Activated CD4-positive, alpha-beta T cell treated with anti-CD3 and anti-CD28 coated beads, Interleukin-2, amount 50 U/mL, for 1 hour (primary cell): ENCODE measurements at places on chromosomes 2 and 18.

- no peak for DNase-seq
Measured at GRCh38 chr2:160479269-160479668, 14.3 kb downstream of the RBMS1 start.

DNA sequence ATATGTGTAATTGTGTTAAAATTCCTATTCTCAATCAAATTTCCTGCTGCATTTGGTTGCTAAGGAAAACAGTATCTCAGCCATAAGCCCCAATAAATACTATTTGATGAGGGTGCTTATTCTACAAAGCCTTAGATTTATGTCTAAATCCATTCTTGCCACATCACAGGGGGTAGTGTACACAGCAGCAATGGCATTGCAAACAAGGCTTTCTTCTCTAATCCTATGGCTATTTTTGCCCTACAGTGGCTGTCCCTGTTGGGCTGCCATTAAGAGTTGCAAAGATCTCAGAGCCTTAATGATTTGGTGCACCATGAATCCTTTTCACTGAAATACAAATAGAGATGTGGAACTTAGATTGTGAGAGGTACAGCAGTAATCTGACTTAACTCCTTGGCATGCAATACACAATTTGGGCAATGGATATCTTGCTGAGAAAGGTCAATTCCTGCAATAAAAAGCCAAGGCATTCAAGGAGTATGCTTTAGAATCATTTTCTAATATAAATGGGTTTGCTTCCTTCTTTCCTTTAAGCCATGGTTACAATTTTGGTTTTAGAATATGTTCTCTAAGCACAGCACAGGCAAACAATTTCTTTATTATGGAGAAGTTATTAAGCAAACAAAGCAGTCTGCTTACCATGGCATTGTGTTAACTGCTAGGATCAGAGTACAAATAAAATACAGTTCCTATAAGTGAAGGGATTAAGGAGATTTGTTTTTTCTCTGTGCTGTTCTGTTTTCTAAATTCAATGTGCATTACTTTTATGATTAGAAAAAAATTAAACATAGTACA lies 69.8 kb upstream of the CD302 start:
- DNase-seq = no peak

GRCh38 chr2:112239862-112240261 lies 15.0 kb downstream of the ZC3H8 start:
- DNase-seq = no peak

GRCh38 chr2:135208016-135208415 lies 155.9 kb downstream of the RAB3GAP1 start:
- no peak for DNase-seq

DNA sequence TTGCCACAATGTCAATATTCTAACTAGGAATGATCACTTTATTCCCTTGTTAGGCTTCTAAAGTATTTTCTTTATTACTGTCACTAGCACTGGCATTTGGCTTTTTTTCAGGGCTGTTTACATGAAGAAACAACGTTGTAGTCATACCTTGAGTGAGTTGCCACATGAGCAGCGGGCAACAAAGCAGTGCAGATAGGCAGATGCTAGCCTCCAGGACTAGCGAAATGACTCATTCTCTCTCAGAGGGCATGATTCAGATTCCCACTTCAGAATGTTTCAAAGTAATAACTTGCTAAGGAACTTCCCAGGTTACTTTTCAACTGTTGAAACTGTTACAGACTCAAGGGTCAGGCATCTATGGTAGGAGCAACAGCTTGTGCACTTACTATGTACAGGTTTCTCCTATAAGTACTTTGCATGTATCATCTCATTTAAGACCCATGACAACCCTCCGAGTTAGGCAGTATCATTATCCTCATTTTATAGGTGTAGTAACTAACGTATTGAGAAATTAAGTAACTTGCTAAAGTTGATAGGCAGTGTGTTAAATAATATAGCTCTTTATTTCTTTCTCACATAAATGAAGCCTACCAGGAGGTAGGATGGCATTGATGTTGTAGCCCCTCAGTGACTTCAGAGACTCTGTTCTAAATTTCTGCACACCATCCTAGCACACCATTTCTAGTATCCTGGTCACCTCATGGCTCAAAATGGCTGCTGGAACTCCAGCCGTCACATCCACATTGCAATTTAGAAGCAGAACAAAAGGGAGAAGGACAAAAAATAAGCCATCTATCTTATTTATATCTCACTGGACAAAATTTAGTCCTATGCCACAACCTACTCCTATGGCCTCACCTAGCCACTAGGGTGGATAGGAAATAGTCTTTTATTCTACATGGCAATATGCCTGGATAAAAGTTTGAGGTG lies 83.3 kb downstream of the ICOS start:
- no peak for DNase-seq

GRCh38 chr2:150211164-150211631 lies 276.3 kb downstream of the RND3 start:
- no peak for DNase-seq

GRCh38 chr18:36629138-36629530 lies 199.7 kb downstream of the TPGS2 start:
- DNase-seq = no peak

- no peak for DNase-seq
Measured at GRCh38 chr2:53942280-53942679, 28.5 kb downstream of the PSME4 start.

GRCh38 chr18:47244086-47244485 lies 7.4 kb downstream of the SKOR2 start:
- DNase-seq = no peak

DNA sequence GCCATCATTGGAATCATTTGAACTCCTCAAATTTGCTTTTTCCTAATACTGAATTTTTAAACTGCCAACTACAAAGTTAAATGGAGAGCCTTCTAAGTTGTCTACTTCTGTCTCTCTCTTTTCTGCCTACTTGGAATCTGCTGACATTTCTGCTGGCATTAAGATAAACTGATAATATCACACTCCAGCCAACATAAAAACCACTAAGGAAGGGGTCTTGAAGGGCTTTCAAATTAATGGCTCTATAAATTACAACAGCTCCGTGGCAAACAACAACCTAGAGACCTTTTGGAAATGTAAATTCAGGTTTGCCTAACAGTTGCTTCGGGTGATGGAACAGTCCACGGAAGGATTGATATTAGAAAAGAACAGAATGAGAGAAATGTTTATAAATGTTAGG lies 12.1 kb downstream of the ALPP start:
- no peak for DNase-seq

DNA sequence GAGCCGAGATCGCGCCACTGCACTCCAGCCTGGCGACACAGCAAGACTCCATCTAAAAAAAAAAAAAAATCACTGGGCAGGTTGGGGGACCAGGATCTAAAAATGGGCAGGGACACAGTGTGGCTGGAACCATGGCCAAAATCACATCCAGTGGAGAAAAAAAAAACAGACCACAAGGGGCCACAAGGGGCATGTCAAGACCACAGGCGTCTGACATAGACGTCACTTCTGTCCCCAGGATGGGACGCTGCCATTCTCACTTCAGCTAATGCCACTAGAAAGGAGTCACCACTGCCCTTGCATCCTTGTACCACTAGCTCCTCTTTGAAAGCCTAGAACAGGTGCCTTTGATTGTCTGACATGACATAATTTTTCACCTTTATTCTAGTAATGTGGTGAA lies 2.5 kb upstream of the POMC start:
- DNase-seq = no peak

DNA sequence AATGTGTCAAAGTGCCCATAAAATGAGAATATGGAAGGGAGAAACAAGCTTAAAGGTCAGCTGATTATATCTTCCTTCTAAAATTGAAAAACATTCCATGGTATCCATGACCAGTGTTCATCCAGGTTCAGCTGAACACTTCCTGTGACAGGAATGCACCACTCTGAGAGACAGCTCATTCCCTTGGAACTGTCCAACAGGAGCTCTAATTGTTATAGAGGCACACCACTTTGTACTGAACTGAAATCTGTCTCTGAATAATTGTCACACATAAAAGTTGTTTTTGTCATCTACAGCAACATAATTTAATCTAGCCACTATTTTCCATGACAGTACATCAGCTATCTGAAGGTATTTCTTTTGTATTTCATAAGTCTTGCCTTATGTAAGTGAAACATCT lies 195.9 kb upstream of the ZNF804A start:
- DNase-seq = no peak

DNA sequence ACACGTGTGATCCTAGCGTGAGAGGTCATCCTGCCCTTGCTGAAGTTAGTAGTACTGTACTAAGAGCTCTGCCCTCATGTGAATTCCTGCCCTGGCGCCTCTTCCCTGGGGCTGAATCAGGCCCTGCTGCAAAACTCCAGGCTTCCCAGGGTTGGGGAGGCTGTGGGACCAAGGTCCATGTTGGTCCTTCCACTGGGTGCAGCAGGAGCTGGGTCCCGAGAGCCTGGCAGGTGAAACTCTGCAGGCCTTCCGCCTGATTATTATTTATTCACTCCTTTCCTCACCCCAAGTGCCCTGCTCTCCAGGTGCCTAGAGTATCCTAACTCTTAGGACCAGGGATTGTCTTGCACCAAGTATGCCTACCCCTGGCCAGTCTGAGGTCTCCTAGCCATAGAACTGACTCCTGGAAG lies 5.3 kb upstream of the CNNM3 start:
- no peak for DNase-seq

DNA sequence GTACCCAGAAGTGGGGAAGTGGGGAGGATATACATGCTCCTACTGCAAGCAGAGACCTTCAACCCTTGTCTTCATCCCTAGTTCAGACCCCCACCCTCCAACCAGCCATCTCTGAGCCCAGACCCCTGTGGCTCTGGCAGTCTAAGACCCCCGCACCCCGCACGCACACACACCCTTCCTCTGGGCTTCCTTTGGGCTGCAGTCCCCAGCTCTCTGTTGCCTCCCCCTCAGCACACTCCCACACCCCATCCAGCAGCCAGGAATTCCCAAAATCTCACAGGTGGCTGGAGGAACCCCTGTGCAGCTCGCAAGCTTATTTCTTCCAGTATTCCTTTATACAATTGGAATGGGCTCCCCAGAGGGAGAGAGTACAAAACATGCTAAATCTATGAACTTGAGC lies 13.9 kb upstream of the GYPC start:
- no peak for DNase-seq

- no peak for DNase-seq
Measured at GRCh38 chr2:54568876-54569321, 112.8 kb downstream of the SPTBN1 start.

DNA sequence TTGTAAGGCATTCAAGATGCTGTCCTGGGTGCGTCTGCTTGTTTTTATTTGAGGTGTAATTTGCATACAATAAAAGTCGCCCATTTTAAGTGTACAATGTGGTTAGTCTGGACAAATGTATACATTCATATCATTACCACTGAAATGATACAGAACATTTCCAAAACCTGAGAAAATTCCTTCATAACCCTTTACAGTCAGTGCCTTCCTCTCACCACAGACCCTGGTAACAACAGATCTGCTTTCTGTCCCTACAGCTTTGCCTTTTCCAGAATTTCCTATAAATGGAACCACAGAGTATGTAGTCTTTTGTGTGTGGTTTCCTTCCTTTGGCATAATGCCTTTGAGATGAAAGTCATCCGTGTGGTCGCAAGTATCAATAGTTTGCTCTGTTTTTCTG lies 45.8 kb upstream of the NFU1 start:
- DNase-seq = no peak

GRCh38 chr2:146040051-146040450 lies 1520.1 kb upstream of the ZEB2 start:
- no peak for DNase-seq

DNA sequence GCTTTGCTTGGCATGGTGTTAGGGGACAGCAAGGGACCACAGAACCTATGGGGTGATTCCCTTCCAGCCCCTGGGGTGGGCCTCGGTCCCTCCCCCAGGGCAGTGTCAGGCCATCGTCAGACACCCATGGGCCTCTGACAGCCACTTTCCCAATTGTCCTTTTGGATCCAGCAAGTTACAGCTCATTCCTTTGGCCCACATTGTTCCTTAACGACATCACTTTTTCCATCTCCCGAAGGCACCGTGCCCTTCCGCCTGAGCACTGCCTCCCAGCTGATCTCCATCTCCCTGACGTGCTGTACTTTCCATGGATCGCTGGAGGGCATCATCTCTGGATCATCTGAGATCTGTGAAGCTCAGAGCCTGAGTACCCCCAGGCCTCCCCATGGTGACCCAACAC lies 10.4 kb upstream of the KCNK3 start:
- no peak for DNase-seq

- DNase-seq = no peak
Measured at GRCh38 chr2:241820625-241821384, 11.8 kb downstream of the NEU4 start.

DNA sequence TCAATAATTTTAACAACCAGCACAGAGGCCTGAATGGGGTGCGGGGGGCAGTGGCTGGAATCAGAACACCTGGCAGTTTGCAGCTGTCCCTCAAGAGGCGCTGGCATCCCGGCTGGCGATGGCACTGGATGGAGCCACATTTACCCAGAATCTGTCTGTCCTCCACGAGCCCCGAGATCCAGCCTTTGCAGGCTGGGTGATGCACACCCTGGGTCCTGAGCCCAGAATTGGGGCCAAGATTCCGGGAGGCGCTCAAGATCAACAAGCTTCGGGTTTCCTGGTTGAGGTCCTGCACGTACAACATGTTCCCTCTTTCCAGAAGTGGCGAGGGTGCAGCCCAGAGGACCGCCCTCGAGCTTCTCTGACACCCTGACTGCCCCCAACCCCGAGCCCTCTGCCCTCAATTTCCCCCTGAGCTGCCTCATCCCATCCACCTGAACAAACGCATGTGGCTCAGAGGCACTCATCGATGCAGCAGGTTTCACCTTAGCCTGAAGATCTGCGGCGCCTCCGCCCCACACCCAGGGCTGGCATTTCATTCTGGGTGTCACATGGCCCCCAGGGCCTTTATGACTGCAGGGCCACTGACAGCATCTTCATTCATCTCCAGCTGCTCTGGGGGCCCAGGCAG lies 97.5 kb downstream of the TFCP2L1 start:
- no peak for DNase-seq

DNA sequence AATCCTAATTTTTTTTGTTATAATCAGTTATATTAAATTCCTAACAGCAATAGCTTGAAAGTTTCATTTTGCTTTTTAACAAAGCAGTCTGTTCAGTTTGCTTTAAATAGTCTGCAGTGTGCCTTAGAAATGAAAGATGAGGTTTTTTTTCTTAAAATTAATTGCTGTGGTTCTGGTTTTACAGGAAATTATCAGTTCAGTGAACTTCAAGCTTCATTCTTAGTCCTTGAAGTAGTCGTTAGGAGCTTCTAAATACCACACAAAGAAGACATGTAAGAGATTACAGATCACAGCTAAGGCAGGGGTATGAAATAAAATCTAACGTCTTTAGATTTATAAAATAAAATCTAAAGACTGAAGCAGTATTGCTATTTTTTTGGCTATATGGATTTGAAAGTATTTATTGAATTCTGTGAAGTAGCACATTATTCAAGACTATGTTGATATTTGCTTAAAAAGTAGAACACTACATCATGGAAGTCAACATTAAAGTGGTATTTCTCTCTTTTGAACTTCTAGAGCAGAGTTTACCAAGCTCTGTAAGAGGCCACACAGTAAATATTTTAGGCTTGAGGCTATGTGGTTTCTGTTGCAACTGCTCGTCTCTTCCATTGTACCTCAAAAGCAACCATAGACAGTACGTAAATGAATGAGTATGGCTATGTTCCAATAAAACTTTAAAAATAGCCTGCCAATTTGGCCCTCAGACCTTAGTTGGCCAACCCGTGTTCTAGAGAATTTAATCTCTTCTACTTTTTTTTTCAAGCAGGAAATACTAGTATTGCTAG lies 81.5 kb upstream of the STON1 start:
- DNase-seq = no peak
